ENCODE measurements at places on chromosomes 4 and X. TPM values are rescaled to one million over a fixed set of nuclear protein-coding genes. Genes with fewer than 3 reads are reported as not detected.

GRCh38 chrX:17028356-17028755 is 81.9 kb downstream of the REPS2 start:
- DNase-seq: no peak

DNA sequence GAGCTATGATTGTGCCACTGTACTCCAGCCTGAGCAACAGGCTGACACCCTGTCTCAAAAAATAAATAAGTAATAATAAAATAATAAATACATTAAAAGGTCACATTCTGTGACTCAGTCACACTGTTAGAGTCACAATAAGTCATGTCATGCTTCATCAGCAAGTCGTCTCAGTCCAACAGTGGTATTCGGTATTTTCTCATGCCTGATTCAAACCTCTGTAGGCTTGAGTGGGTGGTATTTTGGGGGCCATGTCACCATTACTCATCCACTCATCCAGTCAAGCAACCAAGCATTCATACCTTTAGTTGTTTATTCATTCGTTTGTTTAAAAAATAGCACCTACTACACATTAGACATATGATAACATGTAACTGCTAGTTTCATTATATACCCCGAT is 46.9 kb downstream of the SUPT20HL2 start:
- DNase-seq: no peak

The VEGFC gene
- total RNA-seq: 0.94 TPM

DNA sequence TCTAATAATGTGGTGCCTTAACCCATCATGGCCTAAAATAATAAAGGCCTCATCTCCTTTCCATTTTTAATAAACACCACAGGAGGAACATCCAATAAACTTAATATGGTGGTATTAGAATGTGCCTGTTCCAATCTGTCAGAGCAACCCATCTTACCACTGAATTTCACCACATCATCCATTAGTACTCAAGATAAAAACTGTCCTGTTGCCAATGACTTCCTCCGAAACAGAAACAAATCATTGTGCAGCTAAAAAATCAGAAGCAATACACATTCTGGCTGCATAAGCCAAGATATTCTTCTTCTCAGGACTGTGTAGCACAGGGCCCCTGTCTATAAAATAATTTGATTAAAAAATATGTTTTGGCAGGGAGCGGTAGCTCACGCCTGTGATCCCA is 18.5 kb downstream of the TLR10 start:
- no peak for DNase-seq

DNA sequence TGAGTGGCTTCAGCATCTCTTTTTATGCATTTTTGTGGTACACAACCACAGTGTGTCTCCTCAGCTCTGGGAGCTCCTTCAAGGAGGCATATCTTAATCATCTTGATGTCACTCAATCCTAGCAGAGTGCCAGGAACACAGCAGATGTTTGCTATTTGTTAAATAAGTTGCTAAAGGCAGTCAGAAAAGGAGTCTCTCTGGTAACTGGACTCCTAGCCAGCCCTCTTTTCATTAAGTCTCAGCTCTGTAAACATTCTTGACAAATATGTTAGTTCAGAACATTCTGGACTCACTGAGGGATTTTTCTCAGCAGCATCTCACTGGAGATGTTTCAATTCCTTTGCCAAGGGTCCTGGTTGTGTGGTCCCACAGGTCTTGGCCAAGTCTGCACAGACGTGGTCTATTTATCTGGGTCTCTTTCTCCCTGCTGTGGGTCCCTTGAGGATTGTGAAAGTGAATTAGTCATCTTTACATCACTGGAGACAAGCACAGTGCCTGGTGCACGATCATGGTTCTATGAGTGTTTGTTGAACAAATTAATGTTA is 20.3 kb upstream of the FAM9C start:
- no peak for DNase-seq

GRCh38 chr4:28082686-28083390 is 1222.2 kb downstream of the STIM2 start:
- no peak for DNase-seq

GRCh38 chrX:15245896-15246295 is 24.0 kb downstream of the ASB9 start:
- no peak for DNase-seq

- no peak for DNase-seq
Measured at GRCh38 chrX:141989815-141990214, 86.1 kb downstream of the MAGEC1 start.

The S100P gene
- 1.6 TPM for total RNA-seq

The FAM13A gene
- total RNA-seq: 79.9 TPM

DNA sequence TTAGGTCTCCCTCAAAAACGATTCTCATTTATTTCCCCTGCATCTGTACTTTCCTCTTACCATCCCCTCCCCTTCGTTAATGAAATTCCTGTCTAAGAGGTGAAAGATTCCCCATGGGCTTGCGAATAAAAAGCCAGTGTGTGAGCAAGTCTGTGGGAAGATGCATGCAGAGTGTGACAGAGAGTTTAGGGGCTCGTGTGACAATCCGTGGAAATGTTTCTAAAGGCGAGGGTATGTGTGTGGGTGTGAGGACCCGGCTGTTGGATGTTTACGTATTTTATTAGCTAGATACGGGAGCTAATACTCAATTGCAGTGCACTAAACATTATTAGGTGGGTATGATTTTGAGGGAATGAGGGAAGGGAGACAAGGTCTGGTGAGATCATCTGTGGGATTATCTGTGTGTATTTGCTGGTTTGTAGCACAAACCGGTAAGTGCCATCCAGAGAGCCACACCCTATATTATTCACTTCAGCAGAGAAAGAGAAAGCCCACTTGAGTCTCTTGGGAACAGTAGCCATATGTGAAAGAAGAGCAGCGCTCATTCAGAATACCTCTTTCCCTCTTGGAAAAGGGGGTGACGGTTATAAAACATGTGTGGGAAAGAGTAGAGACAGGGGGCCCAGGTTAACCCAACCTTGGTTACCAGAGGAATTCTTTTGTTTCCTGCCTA is 893 bp upstream of the HOPX start:
- DNase-seq: no peak

- no peak for DNase-seq
Measured at GRCh38 chr4:7377223-7377865, 57.4 kb downstream of the PSAPL1 start.

The SLC9B1 gene
- 10.8 TPM for total RNA-seq

DNA sequence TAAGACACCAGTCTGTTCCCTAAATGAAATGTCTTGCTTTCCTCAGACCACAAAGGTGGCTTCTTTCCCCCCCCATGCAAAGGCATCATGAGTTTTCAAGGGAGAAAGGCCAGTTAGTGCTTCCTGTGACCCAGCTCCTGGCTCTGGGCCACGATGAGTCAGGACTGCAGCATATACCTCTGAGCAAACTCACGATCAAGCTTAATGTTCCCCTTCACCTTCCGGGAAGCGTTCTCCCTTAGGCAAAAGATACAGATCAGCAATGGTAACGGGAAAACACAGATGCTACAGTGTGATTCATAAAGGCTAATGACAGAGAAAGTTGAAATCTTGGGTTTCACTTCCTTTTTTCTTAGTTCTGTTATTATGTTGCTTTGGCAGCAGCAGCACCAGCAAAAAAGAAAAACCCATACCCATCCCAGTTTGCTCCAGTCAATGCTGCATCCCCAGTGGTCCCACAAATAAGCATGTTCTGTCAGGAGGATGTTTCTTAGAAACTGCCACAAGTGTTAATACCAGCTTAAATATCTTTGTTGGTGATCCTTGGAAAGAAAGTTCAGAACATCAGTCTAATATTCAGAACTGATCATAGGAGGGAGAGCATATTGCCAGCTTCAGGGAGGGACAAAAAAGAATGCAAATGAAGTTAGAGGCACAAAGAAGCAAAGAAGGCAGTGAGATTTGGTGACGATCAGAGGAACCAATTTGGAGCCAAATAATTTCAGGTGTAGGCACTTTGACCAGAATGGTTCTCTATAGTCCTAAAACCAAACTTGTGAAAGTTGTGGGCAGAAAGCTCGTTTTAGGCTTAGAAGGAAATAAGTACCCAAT is 41.2 kb downstream of the LONRF3 start:
- DNase-seq: no peak

The ART3 gene
- 0.78 TPM for total RNA-seq

DNA sequence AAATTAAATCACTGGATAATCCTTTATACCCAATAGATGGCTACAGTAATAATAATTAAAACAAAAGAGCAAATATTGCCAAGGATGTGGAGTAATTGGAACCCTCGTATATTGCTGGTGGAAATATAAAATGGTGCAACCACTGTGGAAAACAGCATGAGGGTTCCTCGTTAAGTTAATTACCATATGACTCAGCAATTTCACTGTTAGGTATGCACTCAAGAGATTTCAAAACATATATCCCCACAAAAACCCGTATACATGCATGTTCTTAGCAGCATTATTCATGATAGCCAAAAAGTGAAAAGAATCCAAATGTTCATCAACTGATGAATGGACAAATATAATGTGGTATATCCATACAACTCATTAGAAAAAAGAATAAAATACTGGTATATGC is 103.3 kb downstream of the TEX13C start:
- DNase-seq: no peak

DNA sequence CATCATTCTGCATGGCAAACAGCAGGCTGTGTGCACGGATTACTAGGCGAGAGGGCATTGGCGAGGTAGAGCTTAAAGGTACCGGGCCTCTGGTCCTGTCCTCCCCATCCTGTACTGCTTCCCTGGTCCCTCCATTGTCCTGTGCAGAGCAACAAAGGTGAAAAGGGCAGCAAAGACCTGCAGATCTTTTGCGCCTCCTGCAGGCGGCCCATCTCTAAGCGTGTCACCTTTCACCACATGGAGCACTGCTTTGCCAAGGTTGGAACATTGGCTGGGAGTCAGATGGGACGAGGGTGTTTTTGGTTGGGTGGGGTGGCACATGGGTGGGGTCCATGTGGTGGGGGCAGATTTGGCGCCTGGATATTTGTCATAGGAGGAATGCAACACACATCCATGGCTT is 64.7 kb upstream of the UXT start:
- no peak for DNase-seq

GRCh38 chr4:153916273-153916755 is 127.4 kb upstream of the SFRP2 start:
- DNase-seq: no peak

DNA sequence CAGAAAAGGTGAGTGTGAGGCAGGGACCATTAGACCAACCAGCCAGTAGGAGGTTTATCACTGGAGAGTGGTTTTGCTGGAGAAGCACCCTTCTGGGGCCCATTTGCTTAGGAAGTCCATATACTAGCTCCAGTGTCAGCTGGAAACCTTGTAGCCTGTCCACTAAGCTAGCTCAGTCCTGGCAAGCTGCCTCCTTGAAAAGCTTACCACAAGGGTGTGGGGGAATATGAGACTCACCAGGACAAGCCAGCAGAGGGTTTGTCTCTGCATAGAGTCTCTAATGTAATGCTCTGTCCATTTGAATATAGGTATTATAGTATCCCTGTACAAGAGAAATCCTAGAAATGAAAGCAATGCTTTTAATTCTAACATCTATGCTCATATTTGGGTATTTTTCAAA is 86.3 kb downstream of the FBXL5 start:
- no peak for DNase-seq

DNA sequence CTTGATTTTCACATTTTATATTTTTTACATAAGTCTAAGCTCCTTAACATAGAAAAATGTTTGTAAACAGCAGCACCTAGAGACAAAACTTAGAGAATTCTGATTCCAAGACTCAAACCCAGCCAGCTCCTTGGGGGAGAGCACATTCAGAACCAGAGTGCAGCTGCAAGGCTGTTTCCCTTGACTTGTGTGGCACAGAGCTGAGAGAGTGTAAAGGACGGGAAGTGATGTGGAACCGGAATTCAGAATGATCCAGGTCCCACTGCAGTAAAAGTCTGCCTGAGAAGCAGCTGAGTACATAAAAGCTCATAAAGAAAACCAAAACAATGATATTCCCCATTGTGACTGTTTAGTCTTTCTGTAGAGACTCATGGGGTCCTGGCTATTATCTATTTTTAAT is 713.8 kb downstream of the RAB28 start:
- DNase-seq: no peak

DNA sequence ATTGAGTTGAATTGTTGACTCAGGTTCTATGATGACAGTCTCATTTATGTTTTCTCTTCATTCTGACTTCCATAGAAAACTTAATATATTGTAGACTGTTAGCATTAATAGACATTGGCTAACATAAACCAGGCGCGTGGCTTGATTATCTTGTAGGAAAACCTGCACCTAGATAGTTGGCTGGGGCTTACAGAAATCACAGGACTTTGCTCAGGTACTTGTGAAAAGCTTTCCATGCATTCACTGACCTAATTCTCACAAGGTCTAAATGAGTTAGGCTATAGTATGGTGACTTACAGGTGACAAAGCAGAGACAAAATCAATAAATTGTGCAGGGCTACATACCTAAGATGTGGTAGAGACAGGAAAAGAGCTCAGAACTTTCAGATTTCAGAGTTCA is 212.8 kb downstream of the GPAT3 start:
- no peak for DNase-seq

- no peak for DNase-seq
Measured at GRCh38 chr4:5568931-5569330, 139.4 kb downstream of the EVC2 start.

GRCh38 chr4:109072595-109072994 is 229.9 kb downstream of the COL25A1 start:
- DNase-seq: no peak

The FRG2 gene
- total RNA-seq: not detected

DNA sequence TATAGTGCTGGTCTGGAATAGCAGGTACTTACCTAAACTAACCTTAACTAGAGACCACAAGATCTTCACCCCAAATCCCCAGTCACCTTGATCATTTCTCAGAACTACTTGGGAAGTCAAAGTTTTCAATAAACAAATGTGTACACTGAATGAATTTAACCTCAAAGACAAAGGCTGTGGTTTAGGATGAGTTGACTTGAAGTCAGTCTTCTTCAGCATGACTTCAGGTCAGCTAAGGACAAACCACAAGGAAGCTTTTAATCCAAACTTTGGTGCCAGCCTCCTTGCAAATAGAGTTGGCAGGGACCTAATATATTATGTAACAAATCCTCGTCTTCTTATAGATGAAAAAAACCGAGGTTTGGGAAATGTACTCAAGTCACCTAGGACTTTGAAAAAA is 21.2 kb upstream of the VCX2 start:
- DNase-seq: no peak

DNA sequence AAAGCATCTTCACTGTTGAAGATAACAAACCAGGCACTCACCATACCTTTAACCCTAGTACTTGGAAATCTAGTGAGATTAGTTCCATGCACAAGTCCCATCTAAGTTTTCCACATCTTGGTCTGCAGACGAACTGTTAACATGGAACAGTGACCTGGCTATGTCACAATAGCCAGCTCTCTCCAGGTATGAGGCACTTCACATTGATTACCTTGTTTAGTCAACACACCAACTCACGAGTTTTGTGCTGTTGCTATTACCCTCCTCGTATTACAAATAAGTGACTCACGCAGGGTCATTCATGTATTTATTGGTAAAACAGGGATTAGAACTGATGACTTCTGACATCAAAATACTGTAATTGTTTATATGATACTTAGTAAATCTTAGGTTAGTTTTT is 36.4 kb upstream of the FRAS1 start:
- no peak for DNase-seq
